ENCODE measurements at places on chromosomes 2 and 18. TPM values are rescaled to one million over a fixed set of nuclear protein-coding genes. Genes with fewer than 3 reads are reported as not detected.

Gene RGPD4
- polyA plus RNA-seq = not detected

Gene ESPNL
- polyA plus RNA-seq = 5.5 TPM

Gene FHL2
- polyA plus RNA-seq = 0.15 TPM

Gene NOSTRIN
- polyA plus RNA-seq = not detected

Gene DPP4
- polyA plus RNA-seq = 1.3 TPM

Gene DSG3
- 0.04 TPM for polyA plus RNA-seq

Gene CEP68
- 12.1 TPM for polyA plus RNA-seq

Gene CXCR1
- 0.35 TPM for polyA plus RNA-seq

Gene CYP27C1
- polyA plus RNA-seq = not detected

Gene ADD2
- polyA plus RNA-seq = 17.3 TPM

Measured in IgD-negative memory B cell (primary cell).